Putamen (tissue), 1 donor: ENCODE measurements at places on chromosomes 3 and 15.

- DNase-seq: no peak
These were observed 23.1 kb downstream of the ADAMTS7 start for GRCh38 chr15:78788016-78788660.

DNA sequence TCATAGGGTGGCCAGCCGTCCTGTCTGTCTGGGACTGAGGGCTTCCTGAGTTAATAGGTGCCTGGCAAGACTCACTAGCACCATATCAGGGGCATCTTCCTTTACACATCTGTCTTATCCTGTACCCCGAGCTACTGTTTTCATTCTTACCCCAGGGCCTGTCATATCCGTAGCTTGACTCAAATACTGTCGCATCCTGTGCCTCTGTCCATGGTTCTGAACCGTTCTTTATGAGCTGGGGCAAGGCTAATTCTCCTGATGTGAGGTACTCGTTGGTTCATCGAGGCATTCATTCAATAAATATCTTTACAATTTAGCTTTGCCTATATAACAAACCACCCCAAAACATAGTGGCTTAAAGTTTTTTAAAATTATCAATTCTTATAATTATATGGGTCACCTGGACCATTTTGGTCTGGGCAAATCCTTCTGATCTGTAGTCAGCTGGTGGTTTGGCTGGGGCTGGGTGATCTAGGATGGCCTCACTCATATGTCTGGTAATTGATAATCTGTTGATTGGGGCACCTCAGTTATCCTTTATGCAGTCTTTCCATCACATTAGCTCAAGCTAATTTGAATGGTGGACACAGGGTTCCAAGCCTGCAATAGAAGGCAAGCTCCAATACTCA is 121.2 kb downstream of the TLE3 start:
- DNase-seq: no peak

DNA sequence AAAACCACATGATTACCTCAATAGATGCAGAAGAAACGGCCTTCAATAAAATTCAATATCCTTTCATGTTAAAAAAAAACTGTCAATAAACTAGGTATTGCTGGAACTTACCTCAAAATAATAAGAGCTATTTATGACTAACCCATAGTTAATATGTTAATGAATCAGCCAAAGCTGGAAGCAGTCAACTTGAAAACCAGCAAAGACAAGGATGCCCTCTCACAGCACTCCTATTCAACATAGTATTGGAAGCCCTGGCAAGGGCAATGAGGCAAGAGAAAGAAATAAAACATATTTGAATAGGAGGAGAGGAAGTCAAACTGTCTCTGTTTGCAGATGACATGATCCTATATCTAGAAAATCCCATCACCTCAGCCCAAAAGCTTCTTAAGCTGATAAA is 456.1 kb downstream of the OCA2 start:
- DNase-seq: no peak

GRCh38 chr15:25178835-25179672 is 224.3 kb downstream of the SNRPN start:
- DNase-seq: no peak

GRCh38 chr15:90300988-90301706 is 35.7 kb downstream of the NGRN start:
- no peak for DNase-seq

- no peak for DNase-seq
These were observed 3.3 kb downstream of the ETV5 start for GRCh38 chr3:186105543-186105942.

DNA sequence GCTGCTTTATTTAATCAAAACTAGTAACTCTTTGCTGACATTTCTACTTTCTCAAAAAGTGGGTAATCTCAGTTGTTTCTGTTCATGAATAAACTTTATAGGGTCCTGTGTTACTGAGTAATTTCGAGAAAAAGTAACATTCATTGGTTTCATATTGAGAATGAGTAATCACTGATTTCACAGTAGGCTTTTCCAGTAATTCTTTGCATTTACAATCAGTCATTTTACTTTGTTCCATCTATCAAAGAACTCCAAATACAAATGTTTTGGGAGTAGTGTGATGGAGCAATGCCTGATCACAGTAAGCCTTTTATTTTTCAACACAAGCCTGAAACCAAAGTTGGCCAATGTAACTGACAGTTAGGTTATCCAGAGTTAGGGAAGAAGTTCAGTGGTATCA is 353.6 kb downstream of the ULK4 start:
- no peak for DNase-seq

DNA sequence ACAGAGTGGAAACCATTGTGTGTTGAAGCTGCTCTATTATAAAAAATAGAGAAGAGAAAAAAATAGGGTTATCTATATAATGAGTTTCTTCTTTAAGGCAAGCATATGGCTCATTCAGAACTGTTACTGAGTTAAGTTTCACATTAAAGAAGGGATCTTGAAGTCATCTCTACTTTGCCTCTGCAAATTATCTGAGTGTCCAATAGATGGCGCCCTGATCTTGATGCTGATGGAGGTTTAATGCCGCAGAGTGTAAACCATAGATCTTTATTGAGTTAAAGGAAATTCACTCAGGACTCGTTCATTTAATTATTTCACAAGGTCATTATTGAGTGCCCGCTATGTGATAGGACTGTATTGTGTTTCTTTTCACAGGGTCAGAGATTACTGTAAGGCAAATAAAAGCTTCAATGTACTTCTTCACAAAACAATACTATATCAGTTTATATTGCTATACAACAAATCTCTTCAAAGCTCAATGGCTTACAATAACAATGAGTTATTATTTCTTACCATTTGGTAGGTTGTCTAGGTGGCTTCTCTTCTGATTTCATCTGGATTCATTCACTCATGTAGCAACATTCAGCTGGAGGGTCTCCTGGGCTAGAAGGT is 171.4 kb downstream of the NSUN3 start:
- DNase-seq: no peak

DNA sequence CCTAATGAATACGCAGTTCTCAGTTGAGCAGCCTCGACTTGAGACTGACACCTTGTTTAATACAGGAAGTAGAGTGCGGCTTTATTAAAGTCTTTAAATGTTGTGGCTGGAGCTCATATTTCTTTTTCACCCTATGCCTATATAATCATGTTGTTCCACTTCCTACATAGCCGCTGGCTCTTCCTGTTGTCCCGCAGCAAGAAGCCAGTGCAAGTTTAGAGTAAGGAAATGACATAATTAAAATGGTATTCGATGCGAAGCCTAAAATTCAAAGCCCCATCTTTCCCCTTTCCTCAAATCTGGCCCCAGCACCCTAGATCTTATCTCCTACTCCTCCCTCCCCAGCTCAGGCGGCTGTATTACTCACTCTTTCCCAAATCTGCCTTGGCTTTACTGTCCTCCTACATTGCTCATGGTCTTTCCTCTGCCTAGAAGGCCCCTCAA is 7.5 kb upstream of the PHLDB2 start:
- no peak for DNase-seq

GRCh38 chr15:85576392-85576791 is 196.0 kb downstream of the AKAP13 start:
- no peak for DNase-seq

DNA sequence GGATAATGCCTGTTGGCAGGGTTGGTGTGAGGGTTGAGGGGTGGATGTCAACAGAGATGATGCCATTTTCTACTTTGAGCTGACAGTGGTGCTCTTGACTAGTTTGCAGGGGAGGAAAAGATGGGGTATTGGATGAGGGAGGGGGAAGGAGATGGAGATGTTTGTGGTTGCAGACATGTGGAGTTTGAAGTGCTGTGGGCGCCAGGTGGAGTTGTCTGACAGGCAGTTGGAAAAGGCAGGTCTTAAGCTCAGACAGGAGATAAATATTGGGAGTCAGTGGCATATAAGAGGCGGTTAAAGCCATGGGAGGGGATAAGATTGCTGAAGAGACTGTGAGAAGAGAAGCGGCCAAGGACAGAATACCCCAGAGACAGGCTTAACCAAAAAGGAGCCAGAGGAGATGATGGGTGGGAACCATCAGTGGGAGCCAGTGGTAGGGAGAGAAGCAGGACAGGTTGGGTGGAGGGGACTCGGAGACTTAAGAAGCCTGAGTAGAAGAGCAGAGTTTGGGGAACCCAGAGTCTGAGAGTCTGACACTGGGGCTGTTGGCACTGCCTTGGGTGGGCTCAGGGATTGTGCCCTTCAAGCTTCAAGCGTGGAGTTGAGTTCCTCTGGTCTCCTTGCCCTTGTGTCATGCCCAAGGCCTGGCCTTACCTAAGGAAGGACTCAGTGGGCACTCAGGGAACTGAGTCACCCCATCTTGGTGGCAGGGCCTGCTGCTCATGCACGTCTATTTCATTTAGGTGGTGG is 13.9 kb downstream of the COPG1 start:
- no peak for DNase-seq

GRCh38 chr3:149494759-149495580 is 20.5 kb downstream of the TM4SF4 start:
- DNase-seq: no peak

DNA sequence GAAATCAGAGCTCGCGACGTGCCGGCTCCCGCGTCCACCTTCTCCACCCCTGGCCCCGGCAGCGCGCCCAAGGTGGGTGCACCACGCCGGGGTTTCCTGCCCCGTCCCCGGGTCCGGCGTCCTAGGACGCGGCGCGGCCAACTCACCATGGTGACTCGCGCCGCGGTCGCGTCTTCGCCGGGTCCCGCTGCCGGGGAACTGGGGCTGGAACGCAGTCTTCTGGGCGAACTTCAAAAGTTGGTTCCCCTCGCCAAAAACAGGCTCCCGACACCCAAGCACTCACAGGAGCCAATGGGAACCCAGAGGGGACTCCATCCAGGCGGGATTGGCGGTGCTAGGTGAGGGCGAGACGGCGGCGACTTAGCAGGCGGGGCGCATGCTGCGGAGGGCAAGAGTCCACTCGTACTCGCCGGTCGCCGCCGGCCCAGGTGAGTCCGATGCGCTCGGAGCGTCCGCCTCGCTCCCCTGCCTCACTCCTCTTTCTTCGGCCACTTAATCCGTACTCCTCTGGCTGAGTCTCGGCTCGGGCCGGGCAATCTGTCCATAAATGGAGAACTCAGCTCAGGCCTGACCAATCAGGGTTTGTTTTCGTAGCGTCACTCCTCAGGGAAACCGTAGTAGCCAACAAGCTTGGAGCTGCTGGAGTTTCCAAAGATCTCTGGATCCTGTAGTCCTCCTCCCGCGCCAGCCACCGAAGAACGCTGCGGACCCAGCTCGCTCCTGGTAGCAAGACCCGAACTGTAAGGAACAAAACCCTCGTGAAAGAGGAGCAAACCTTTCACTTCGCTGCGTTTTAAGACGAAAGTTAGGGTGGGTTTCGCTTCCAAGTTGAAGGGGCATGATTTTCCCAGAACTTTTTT is at the start of gene MYO1E:
MYO1E (minus strand) TSS at position 520 of the 860 bp plus-strand sequence; CDS start at position 149, 371 bp downstream.
- DNase-seq: peak; percentile 98

DNA sequence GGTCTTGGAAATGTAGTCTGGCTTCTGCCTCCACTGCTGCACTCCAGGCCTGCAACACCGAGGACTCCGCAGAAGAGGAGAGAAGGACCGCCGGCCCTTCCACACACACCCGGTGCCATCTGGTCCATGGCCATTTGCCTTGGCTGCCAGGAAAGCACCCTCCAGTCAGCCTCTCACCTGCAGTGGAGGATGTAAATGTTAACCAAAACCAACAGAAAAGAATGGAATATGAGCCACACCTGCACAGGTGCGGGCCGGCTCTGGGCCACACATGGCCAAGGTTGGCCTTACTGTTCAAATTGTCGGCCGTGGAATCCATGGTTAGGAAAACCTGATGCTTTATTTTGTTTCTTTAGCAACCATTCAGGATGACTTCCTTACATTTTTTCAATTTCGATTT is 178.3 kb upstream of the C2CD4B start:
- no peak for DNase-seq
